ENCODE measurements at places on chromosomes 11 and 22.

DNA sequence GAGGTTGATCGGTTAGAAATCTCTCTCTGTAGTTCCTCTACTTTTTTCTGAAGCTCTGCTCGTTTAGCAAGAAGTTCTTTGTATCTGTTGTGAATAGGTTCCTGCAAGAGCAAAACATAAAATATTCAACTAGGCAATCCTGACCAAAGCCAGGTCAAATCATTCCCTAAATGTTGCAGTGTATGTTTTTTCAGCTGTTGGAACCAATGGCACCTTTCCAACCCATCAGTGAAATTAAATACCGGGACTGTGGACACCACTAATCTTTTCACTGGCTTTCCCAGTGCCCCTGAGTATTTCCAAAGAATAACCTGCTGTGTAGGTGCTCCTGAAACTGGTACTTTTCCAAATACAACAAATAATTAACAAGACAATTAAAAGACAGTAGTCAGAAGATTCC lies 45.1 kb downstream of the CEP57 start:
- DNase-seq, result no peak

DNA sequence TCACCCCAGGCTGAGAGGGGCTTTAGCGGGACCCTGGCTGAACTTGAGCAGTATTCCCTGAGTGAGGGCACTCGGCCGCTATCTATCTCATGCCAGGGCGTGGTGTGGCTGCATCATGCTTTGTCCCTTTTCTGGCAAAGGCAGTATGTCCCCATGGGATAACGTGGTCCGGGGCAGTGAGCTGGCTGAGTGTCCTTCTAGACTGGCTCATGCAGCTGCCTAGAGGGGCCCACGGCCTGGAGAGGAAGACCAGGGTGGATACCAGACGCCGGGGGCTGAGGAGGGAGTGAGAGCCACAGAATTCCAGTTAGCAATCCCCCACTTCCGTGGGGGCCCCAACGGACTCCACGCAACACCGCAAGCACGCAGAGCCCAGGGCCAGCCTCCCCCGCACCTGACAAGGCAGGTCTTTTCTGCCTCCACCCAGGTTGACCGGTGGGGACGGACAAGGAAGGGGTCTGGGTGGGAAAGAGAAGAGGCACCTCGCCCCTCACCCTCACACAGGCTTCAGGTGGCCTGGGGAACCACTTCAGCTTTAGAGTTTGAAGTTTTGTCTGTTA lies 15.5 kb downstream of the NFAM1 start:
- DNase-seq, result no peak

DNA sequence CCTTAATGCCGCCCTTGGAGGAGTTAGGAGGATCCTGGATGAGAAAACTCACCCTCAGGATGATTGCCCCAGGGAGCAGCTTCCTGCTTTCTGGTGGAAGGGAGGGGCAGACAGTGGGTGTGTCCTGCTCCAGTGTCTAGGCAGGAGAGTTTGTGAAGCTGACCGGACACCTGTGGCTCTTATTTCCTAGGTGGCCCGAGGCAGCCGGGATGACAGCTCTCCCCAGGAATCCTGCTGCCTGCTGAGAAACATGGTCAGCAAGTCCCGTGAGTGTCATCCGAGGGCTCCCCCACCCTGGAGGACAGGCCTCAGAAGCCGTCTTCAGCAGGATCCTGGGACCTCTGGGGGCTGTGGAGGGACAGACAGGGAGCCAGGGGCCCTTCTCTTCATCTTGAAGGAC lies 50.4 kb downstream of the ST3GAL4 start:
- DNase-seq, result no peak

DNA sequence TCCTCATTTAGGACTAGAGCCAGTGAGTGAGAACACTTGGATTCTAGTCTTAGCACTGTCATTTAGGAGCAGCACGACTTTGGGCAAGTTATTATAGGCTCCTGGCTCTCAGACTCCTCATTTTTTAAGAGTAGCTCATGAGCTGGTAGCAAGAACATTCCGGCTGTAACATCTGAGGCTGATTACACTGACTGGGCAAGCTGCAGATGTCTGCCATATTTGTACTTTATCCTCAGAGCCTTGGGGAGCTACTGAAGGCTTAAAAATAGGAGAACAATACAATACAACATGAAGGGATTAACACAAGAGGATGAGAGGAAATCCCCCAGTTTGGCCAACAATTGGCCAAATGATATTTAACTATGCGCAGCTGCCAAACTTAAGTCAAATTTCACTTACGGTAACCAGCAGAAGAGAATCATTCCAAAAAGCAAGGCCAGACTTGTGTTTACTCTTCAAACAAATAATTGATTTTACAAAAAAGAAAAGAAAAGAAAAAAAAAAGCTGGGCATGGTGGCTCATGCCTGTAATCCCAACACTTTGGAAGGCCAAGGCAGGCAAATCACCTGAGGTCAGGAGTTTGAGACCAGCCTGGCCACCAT lies 113.1 kb upstream of the ARHGAP42 start:
- DNase-seq, result no peak

DNA sequence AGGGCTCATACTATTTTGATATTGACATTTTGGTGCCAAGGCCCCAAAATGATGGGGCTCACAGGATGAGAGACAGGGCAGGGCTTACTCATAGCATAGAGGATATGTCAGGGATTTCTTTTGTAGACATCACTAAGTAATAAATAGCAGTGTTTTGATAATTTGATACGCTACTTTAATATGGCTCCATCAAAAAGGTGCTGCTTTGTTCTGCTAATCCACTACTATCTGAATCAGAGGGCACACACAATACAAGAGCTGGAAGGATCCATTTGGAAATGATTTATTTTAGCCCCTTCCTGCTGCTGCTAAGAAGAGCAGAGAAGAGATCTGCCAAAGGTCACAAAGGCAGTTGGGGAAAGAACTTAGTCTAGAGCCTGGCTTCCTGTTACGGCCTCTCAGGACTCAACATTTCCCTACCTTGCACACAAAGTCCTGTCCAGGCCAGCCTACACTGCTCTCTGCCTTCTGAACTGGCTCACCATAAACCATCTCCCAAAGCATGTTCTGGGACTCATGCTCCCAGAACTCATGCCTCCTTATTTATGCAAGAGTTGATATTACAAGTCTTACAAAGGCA lies 261.3 kb upstream of the ARHGAP20 start:
- DNase-seq, result no peak

- no peak for DNase-seq
These were observed 1.5 kb downstream of the ZNF143 start for GRCh38 chr11:9462172-9462799.

DNA sequence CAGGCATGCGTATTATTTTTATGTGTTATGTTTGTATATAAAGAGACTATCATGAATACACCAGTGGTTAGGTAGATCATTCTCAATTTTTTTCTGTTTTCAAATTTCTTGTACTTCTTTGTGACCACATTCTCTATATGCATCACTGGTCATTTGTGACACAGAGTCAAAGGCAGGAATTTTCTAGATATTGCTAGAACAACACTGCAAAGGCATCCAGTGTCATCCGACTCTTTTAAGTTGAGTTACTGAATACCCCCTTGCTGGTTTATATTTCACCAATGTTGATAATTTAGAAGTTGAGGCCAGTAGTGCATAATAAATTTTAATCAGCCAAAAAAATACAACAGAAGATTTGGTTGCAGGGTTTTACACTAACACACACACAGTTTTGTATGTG lies 351.8 kb downstream of the CASP12 start:
- no peak for DNase-seq

DNA sequence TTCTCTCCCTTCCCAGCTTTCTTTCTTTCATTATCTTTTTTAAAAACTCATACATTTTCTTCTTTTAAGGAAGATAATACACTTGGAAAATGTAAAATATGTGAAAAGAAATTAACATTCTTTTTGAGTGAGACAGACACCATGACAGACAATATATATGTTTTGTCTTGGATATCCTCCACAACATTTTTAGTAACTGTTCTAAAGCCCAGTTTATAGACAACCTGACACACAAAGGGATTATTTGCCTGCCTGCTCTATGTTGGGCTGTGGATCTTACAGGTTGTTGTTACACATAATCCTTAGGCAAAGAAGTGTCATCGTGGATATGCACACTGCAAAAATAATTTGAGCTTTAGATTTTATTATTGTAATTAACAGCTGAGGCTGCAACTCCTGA lies 301.4 kb upstream of the PDGFD start:
- DNase-seq, result no peak

GRCh38 chr11:111922803-111923202 lies 4.1 kb downstream of the C11orf52 start:
- no peak for DNase-seq

- DNase-seq, result no peak
These were observed 78.3 kb upstream of the ARHGAP32 start for GRCh38 chr11:129270446-129270845.

DNA sequence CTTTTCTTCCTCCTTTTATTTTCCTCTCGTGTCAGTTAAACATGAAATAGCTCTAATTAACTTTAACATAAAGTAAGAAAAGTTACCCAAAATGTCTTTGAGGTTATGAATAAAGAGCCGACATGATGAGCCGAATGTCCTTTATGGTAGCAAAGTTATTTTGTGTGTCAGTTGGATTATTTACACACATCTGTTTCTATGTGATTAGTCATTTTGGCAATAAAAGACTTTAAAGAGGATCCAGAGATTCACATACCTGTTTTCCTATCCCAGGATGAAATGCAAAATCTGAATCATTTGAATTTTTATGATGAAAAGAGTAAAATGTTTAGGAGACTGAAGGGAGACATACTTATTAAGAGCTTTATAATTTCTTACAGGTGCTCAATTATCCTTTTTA lies 34.0 kb upstream of the TECTA start:
- no peak for DNase-seq

GRCh38 chr22:45805413-45805812 lies 133.8 kb downstream of the ATXN10 start:
- DNase-seq, result no peak

DNA sequence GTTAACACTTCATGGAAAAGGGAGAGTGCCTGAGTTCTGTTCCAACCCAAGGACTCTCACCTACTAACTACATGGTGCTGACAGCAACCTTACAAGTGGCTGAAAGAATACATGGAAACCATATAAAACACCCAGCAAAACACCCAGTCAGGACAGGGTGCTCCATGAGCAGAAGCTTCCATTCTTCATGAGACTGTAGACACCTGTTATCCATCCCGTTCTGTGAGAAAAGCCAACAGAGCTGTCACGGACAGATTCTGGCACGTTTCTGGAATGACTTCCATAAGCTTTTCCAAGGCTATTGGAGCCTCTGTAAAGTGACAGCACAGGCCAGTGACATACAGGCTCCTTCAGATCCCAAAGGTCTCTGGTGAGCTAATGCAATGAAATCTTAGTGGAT lies 23.2 kb downstream of the PRR14L start:
- DNase-seq, result no peak

DNA sequence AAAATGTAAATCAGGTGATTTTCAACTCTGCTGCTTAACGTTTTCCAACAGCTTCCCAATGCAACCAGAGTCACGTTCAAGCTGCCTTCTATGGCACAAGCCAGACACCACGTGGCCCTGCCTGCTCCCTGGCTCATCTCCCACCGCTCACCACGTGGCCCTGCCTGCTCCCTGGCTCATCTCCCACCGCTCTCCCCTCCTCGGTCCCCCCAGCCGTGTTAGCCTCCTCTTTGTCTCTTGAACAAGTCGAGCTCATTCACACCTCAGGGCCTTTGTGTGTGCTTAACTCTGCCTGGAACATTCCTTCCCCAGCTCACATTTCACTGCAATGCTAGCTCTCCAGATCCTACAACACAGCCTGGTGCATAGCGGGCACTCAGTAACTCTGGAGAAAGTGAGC lies 307.6 kb downstream of the CTTN start:
- DNase-seq, result no peak

DNA sequence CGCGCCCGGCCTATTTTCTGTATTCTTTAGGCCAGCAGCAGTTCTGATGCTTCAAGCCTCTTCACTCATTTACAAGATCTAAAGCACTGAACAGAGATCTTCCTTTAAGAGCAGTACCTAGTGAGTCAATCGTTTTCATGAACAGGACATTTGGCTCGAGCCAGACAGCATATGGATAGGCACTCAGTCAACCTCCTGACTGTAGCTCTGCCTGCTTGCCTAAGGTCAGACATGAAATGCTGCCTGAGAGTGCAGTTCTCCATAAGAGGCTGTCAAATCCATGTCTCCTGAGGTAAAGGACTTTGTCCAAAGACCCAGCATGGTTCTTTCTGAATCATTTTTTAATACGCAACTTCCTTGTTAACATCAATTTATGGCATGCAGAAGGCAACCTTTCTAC lies 941.2 kb downstream of the DLG2 start:
- DNase-seq, result no peak

DNA sequence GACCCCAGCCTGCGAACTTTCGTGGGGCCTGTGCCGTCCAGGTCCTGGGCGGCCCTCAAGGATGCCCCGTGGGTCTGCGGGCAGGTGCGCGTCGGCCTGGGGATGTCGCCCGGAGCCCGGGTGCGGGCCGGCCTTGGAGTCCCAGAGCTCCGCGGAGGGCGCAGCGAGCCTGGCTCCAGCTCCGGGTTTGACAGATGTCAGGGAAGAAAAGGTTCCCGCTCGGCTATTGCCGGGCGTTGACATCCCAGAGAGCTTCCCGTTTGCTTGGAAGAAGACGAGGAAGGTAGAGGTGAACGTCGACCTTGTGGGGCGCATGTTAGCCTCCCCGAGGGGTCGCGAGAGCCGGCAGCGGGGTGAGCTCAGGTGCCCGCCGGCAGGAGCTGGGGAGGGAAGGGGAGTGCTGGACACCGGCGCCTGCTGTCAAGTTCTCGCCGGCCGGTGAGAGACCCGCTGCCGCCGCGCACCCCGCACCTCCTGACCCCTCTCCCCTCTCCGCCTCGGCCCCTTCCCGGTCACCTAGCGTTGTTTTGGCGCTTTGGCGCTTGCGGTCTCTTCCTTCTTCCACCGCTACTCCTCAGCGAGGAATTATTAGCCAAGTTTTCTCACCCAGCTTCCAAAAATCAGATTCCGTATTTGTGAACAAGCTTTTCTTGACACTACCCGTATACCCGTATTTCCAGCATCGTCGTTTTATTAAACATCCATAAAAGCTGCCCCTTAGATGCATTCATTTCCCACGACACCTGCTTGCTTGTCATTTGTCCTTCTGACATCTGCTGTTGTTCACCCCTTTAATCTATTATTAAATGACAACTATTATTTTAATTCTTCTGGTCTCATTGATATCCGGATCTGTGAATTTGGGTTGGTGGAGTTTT lies 1.3 kb downstream of the BMAL1 start:
- peak; percentile 73 for DNase-seq
